Stimulated activated CD4-positive, alpha-beta T cell treated with anti-CD3 and anti-CD28 coated beads, Interleukin-15, amount 100 ng/mL, for 48 hours (primary cell): ENCODE measurements at places on chromosomes 6 and 20.

DNA sequence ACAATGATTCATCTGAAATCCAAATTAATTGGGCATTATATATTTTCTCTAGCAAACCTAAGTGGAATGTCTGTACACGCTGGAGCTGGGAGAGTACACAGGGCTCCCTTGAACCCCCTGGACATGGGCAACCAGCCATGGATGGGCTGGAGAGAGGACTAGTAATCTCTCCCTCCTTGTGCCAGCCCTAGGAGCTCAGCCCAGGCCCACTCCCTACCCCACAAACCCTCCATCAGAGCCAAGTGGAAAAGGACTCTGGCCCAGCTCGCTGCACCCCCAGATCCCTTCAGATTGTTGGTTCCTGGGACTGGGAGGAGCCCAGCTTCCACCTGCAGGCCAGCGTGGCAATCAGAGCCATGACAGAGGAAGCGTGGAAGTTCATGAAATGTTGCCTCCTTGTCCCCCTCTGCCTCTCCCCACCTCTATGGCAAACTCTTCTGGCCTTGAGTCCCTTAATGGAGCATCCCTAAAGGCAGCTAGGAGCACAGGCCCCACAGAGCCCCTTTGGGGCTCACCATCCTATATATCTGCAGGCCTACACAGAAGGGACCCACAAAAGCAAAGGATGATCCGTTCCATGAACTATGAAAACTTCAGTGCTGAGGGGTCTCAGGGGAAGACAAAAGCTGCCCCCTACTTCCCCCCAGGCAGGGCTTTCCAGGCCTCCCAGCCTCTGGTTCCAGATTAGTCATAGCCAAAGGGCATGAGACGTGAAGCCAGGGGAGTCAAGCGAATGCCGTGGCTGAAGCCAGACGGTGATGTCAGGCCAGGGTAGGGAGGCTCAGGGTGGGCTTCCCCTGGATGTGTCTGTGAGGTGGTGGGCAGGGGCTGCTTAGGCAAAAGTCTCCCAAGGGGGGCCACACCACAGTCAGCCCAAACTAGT, 126.4 kb upstream of the MAFB start:
- DNase-seq = no peak

DNA sequence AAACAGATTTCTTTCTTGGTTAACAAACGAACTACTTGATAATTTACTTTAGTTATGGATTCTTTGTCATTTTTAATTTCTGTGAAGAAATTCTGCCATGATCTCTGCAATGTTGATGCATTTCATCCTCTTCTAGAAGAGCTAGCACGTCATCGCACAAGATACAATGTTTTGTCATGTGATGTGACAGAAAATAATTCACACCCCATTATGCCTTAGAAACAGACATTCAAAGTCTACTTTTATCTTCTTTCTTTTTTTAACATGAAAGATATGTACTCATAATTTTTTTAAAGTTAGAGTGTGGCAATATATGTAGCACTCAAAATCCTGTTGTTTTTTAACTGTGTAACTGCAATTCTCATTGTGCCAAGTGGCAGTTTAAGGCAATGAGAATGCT, 39.6 kb upstream of the NELFCD start:
- no peak for DNase-seq

DNA sequence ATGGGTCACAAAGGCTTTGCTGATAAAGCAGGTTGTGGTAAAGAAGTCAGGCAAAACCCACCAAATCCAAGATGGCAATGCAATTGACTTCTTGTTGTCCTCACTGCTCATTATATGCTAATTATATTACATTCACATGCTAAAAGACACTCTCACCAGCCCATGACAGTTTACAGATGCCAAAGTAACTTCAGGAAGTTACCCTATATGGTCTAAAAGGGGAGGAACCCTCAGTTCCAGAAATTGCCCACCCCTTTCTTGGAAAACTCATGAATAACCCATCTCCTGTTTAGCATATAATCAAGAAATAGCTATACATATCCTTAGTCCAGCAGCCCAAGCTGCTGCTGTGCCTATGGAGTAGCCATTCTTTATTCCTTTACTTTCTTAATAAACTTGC, 501.1 kb downstream of the MEI4 start:
- DNase-seq = no peak

GRCh38 chr6:164478426-164478825, 831.0 kb downstream of the C6orf118 start:
- no peak for DNase-seq

DNA sequence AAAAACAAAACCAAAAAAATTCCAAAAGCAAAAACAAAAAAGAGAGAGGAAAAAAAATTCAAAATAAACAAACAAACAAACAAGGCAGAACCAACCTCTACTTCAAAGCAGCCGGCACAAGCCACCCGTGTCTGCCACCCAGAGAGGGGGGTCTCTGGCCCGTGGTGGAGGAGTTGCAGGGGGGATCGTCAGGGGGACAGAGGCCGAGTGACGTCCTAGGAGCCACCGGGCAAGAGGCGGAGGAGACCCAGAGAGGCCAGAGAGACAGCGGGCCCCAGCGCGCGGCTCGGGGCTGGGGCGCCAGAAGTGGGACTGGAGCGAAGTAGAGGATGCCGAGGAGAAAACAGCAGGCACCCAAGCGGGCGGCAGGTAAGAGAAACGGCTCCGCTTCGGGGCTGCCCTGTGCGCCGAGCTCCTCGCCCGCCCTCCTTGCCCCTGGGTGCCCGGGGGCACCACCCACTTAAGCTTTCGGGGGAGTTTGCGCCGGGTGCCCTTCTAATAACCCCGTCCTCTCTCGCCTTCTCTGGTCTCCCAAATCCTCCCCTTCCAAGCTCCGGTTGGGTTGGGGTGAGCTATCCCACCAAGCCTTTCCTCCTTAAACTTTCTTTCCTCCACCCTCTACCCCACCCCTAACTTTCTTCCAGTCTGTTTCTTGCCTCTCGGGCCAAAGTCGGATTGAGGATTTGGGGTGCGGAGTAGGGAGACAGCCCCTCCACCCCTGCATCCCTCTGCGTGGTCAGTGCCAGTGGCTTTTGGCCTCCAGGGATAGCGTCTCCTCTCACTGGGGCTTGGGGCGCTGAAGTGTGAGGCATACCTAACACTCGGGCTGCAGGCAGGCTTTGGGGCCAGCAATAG, 1.0 kb downstream of the TSHZ2 start:
- no peak for DNase-seq

- DNase-seq = no peak
These were observed 8.8 kb downstream of the TXNDC5 start for GRCh38 chr6:7901780-7902179.

DNA sequence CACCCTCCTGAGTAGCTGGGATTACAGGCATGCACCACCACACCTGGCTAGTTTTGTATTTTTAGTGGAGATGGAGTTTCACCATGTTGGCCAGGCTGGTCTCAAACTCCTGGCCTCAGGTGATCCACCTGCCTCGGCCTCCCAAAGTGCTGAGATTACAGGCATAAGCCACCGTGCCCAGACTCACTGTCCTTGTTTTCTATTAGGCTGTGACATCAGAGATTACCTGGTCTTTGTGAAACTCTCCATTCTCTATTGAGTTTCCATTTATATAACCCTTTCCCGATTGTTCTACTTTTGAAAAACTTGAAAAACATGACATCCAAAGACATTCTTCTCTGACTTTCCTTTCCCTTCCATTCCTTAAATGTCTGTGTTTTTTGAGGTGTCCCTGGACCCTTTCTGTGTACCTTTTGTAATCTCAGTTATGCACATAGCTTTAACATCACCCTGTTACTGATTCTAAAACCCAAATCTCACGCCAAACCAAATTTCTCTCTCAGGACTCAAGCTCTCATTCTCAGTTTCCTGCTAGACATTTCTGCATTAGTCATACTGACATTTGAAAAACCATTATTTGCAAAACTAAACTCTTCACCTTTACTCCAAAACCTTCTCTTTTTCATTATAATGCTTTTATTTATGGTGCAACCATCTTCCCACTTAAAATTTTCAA, 137.0 kb downstream of the KHDC1L start:
- no peak for DNase-seq

GRCh38 chr20:5470458-5470857, 153.7 kb upstream of the PROKR2 start:
- DNase-seq = no peak

DNA sequence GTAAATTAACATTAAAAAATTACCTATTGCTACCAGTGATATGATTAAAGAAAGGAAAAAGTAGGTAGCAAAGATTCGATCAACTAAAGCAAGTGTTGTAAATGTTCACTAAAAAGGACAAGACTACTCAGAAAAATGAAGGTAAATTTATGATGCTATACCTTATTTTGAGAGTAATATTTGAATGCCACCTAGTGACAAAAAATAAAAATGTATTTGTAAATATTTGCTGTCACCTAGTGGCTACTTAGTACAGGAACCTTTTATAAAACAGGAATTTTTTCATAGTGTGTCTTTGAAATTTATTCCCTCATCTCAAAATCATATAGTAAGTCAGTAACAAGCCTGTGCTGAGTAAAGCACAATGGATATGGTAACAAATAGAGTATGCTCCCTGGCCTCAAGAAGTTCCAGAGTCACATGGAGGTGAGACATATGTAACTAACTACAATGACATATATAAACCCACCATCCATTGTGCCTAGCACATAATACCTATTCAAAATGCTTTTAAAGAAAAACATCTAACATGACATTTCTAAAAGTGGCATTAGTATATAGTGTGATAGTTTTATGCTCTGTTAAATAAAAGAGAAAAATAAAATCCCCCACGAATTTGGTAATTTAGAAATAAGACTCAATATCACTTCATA, 193.1 kb upstream of the SIM1 start:
- no peak for DNase-seq

DNA sequence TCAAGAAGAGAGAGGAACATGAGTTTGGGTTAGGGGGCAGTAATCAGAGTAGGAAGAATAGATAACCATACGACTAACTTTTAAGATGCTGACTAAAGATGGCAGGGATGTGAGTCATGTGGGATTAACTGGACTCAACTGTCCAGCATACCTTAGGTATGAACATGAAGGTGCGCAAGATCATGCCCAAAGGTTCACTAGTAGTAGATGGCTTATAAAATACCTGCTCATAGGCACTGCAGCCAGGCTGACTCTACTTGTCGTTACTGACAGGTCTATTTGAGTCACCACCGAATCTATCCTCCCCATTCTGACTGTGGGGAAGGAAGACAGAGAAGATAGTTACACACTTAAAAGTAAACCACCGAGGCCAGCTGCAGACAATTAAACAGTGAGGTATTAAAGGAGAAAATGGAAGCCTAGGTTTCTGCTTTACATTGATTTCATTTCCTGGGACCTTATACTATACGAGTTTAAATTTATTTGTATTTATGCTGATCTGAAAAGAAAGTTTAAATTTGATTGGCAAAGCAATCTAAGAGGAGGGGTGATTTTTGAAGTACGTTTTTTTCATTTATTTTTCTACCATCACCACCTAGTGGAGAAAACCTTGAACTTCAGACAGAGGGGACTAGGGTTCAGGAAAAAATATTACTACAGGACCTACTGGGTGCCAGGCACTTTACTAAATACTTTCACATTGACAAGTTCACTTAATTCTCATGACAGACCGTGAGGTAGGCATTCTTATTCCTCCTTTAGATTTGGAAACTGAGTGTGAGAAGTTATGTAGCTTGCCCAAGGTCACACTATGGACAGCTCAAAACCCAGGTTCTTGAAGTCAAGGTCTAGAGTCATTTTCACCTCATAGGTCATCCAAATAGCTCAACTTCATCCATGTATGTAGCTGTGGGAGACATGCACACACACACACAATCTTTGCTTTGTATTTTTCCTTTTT, 4.0 kb upstream of the WRNIP1 start:
- DNase-seq = no peak

- no peak for DNase-seq
These were observed 35.3 kb downstream of the DLGAP4 start for GRCh38 chr20:36341331-36342020.

- no peak for DNase-seq
These were observed 322.7 kb downstream of the SYNE1 start for GRCh38 chr6:152314483-152314832.

DNA sequence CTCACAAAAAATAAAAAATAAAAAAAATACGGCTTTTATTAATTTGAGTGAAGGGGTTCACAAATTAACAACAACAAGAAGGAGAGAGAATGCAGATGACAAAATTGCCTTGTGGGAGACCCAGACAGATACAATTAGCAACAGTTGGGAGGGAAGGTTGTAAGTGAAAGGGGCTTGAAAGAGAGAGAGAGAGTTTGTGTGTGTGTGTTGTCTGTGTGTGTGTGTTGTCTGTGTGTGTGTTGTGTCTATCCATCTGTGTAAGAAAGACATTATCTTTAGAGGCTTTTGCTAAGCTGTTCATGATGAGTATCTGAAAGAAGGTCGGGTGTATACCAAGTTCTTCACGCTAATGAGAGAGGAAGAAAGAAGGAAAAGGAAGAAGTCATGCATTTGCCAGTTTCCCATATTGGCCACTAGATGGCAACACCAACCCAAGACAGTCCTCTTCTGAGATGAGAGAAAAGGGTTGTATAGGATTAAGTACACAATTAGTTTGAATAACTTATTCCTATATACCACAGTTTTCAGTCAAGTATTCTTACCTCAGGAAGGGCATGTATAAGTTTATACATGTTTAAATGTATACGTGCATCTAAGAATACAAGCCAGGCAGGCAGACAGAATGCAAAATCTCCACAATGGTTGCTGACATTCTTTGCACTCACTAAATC, 63.7 kb upstream of the CD2AP start:
- DNase-seq = no peak

GRCh38 chr6:169960521-169960885, 209.1 kb downstream of the ERMARD start:
- no peak for DNase-seq

- DNase-seq = peak; percentile 27
These were observed 41.9 kb downstream of the ELOVL5 start for GRCh38 chr6:53306819-53307347.

GRCh38 chr6:93266116-93266817, 153.1 kb downstream of the EPHA7 start:
- no peak for DNase-seq

- peak; percentile 19 for DNase-seq
These were observed 110.8 kb upstream of the MLN start for GRCh38 chr6:33914645-33915044.

- DNase-seq = no peak
These were observed 71.7 kb downstream of the GRM4 start for GRCh38 chr6:34074064-34074742.

GRCh38 chr6:43296780-43297497, 1.1 kb upstream of the SLC22A7 start:
- no peak for DNase-seq

DNA sequence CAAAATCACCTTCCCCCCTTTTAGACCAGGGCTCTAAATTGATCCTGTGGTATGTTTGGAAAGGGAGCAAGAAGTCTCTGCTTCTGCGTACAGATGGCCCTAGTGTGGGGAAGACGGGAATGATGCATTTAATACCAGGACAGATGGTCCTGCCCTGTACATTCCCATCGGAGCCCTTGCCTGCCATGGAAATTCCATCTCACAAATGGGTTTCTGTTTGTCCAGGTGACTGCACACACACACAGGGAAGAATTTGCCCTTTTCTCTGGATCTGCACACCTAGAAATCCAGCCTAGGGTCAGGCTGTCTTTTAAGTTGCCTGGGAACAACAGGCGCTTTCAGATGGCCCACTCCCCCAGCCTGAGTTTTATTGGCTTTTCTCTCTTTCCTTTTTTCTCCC, 1.3 kb downstream of the MAS1 start:
- DNase-seq = no peak
